ENCODE measurements at places on chromosomes 1 and 21.

GRCh38 chr1:14866911-14867612 is 268.6 kb downstream of the KAZN start:
- no peak for DNase-seq

DNA sequence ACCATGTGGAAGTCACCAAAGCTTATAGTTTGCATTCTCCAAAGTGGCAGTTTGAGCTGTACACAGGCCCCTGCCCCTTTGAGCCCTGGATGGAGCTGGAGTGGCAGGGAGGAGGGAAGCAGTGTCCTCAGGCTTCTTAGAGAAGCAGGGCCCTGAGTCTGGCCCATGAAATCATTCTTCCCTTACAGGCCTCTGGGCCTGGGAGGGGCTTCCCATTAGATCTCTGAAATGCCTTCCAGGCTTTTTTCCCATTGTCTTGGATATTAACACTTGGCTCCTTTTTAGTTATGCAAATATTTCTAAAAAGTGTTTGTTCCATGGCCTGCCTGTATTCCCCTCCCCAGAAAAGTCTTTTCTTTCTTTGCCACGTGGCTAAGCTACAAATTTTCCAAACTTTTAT is 10.0 kb upstream of the TRIM67 start:
- DNase-seq = no peak

DNA sequence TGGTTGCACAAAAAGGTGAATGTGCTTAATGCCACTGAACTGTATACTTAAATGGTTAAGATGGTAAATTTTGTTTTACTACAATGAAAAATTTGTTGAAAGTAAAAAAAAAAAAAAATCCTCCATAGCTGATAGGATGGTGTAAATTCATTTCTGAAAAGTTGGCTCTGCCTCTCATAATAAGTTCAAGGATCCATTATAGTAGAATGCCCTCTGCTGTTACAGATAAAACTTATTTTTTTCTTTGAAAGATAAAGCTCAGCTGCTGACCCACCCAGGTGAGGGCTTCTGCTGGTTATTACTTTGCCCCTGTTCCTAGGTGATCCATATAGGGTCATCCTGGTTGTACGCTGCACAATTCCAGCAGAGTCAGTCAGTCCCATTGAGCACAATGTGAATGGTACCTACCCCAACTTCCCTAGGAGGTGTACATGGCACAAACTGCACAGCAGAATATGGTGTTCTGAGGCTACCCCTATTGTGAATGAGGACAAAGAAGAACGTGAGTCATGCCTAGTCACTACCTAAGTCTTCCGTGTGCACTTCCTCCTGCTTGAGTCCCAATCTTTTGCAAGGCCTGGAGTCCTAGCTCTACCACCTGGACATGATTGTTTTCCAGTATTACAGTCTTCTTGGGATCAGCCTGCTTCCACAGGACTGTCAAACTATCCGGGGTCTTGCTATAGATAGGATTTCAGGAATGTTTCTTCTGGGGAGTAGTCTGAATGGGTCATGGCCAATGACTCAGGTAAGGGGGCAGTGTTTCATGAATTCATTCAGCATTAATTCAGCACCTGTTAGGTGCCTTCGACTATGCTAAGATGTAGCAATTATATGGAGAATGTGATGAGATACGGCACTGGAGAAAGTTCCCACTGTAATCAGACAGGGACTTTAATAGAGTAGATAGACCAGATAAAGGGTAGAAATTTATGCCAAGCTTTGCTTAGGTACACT is 20.8 kb upstream of the CD5L start:
- DNase-seq = no peak

DNA sequence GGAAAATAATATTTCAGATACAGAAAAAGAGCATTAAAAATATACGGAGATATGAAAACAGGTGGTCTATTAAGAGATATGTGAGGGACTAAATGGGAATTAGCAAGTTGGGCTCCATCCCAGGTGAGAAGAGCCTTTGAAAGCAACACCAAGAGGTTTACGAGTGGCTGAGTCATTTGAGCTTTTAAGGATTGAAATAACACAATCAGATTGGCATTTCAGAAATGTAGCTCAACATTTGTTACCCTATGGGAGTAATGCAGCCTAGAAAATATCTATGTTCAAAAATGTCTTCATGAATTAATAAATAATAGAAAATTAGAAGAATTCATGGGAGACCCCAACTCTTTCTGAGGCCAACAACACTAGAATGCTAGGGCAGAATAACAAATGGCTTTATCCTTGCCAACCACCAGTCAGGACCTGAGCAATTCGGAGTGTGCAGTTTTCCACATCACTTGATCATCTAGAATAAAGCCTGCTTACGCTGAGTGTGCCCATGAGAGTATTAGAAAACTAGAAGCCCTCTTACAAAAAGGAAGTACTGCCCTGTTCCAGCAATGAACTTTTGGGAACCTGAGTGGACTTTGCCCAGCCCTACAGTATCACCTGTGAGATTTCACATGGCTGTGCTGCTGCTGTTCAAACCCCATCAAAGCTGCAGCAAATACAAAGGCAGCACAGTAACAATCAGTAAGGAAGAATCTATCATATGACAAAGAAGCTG is 538.0 kb upstream of the CAMK1G start:
- no peak for DNase-seq

DNA sequence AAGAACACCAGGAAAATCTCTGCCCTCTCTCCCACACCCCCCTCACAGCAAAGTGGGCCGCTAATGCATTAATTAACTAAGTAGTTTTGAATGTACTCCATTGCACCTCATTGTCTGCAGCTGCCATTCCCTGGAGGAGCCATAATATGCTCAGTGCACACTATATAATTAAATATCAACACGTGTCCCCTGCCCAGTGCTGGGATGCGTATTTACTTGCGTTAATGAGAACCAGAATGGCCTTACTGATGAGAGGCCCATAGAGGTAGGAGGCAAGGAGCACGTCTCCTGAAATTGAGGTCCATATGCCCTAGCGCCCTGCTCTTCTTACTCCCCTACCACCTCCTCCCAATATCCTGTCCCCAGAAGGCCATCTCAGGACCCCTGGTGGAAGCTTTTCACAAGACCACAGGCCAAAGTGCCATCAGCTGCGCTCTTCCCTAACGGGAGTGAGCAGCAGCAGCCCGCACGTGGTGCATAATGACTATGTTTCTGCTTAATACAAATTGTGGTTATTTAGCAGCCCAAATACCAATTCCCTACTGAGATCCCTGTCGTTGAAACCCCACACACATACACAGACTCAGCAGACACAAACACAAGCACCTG is 76.8 kb downstream of the PLXNA2 start:
- DNase-seq = no peak

GRCh38 chr1:162172311-162173102 is 103.0 kb downstream of the NOS1AP start:
- no peak for DNase-seq

- no peak for DNase-seq
Measured at GRCh38 chr21:30058928-30059327, 107.7 kb downstream of the CLDN17 start.

GRCh38 chr1:201371276-201371675 is 6.2 kb downstream of the TNNT2 start:
- no peak for DNase-seq

Data from midbrain (tissue), 1 donor.